ENCODE measurements at places on chromosomes 12 and 14.

GRCh38 chr14:34863844-34864243, 11.3 kb downstream of the BAZ1A start:
- DNase-seq = no peak

DNA sequence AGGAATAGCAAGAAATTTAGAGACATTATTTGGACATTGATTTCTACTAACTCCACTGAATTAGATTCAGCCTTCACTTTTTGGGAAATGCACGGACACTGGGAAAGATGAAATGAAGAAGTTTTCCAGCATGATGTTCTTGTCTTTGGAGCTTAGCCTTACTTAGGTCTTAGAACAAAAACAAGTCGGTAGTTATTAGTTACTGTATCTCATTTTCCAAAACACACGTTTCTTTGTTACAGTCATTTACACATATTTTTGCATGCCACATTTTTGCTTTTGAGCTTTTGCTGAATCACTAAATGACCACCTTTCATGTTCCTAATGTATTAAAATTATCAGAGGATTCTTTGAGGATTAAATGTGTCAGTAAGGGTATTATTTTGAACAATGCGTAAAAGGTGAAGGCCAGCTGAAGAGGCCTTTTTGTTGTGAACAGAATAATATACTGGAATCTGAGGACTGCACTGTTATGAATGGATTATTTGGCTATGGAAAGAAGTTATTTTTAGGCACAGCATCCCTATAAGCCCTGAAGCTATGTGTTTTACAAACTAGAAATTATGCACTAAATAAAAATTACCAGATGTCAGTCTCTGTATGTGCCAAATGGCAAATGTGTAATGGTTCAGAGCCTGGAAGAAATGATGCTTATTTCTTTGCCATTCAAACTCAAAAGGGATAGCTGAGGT, 138.2 kb downstream of the SRGAP1 start:
- peak; percentile 21 for DNase-seq

DNA sequence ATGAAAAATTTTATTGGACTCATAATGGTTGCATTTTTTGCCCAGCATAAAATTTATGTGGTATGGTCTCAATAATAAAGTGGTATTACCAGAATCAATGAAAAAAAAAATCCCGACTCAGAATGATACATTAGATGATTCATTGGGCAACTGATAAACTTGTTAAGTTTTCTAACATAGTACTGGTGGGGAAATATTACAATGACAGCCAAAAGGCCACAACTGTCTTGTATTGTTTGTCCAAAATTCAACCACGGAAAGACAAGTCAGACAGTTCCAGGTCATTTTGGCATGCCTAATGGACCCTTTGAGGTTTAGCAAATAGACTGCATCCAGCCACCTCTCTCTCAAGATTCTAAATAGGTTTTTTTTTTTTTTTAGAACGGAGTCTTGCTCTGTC, 70.5 kb upstream of the TRIM9 start:
- peak; percentile 7 for DNase-seq

DNA sequence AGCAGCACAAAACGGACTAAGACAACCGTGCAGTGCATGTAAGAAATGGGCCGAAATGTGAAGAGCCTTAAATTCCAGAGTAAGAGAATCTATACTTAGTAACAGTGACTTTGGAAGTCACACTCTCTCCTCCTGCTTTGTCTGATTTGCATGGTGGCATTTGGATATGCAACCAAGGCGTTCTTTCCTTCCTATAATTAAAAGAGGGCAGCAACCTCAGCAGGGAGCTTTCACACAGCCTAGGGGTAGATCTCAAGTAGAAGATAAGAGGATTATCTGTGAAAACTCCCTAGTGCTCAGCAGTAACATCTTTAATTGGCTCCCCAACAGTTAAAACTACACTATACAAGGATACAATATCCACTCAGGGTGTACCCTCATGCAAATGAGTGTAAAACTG, 16.5 kb downstream of the GMFB start:
- no peak for DNase-seq

- DNase-seq = peak; percentile 18
Observed at GRCh38 chr12:130947028-130947613, 6.6 kb upstream of the ADGRD1 start.

DNA sequence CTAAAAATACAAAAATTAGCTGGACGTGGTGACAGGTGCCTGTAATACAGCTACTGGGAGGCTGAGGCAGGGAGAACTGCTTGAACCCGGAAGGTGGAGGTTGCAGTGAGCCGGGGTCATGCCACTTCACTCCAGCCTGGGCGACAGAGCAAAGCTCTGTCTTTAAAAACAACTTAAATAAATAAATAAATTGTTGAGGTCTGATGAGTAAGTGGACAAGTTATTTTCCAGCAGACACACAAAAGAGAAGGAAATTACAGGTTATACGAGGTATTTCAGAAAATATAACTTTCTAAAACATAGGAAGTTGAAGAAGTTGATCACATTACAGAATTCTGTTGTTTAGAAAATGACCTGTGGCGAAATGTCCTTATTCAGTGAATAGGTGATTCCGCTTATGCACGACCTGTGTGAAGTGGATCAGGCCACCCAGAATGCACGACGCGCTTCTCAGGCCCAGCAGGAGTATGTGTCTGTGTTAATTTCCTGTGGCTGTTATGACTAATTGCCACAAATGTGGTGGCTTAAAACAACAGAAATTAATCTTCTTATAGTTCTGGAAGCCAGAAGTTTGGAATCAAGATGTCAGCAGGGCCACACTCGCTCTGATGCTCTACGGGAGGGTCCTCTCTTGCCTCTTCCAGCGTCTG, 38.1 kb downstream of the P2RX7 start:
- DNase-seq = peak; percentile 33

DNA sequence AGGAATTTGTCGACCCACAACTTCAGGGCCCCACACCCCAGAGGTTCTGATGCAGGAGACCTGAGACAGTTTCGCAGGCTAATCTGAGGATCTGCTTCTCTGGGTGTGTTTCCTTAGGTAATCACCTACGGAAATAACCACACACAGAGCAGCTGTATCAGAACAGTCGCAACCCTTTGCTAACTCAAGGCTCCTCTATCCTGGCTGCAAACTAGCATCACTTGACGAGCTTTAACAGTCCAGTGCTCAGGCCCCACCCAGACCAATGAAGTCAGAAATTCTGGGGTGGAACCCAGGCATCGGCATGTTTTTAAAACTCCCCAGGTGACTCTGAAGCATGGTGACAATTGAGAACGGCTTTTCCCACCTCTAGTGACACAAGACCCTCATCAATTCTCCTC, 20.7 kb downstream of the SLC7A7 start:
- DNase-seq = no peak

DNA sequence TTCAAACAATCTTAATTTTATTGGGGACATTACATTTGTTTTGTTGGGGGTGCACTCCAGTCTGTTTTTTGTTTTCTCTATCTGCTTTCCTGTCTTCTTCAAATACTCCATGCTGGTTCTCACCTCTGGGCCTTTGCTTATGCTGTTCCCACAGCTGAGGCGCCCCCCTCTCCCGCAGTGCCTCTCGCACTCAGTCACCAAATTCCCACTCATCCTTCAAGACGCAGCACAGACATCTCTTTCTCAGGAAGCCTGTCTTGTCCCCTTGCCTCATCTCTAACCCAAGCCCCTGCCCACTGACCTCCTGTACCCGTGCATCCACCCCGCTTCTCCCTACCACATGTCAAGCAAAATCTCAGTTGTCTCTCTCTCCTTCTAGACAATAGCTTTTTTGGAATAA, 43.7 kb upstream of the PRMT8 start:
- no peak for DNase-seq

DNA sequence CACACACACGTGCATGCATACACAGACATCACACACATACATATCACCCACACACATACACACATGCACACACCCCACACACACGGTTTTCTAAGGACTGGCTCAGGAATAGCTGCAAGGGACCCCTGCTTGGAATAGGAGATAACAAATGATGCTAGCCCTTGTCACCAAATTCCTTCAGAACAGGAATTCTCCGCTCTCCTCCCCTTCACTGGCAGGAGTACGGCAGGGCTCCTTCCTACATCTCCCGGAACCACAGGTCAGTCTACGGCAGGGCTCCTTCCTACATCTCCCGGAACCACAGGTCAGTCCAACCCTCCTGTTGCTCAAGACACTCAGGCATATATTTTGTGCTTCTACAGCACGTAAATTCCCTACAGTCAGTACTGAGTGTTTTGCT, 23.9 kb downstream of the PHLDA1 start:
- DNase-seq = no peak

- DNase-seq = no peak
Observed at GRCh38 chr12:66024949-66025348, 105.6 kb downstream of the LLPH start.

Measured in cardiac fibroblast (primary cell).